ENCODE measurements at places on chromosomes 4 and X.

GRCh38 chrX:51894697-51895336 lies 1.4 kb downstream of the MAGED1 start:
- DNase-seq = no peak

- DNase-seq = no peak
Observed at GRCh38 chr4:100900134-100900533, 382.3 kb upstream of the EMCN start.

DNA sequence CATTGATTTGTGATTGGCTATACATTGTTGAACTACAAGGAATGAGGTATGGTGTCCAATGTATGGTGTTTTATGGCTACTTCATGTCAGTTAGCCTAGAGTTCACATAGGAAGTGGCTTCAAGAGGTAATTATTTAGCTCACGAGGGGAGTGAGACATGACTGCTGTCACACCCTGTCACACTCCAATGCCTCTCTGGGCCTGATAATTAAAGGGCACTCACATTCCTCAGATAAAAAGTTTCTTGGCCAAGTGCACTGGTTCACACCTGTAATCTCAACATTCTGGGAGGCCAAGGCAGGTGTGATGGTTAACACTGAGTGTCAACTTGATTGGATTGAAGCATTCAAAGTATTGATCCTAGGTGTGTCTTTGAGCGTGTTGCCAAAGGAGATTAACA lies 65.0 kb upstream of the DDX60 start:
- no peak for DNase-seq

DNA sequence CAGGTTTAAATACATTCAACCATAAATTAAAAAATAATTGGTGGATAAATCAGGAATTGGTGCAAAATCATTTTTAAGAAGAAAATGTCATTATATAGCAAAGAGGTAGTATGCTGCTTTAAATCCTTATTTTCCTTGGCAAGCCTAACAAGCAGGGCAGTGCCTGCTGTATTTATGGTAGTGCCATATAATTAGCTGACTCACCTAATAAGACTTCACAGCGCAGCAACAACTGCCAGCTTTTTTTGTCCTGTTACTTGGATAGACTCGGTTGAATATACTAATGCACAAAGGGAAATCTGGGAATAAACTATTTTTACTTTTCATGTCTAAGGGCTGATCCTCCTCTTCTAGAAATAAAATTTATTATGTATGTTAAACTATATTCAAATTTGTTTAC lies 99.1 kb downstream of the SNCA start:
- DNase-seq = no peak

DNA sequence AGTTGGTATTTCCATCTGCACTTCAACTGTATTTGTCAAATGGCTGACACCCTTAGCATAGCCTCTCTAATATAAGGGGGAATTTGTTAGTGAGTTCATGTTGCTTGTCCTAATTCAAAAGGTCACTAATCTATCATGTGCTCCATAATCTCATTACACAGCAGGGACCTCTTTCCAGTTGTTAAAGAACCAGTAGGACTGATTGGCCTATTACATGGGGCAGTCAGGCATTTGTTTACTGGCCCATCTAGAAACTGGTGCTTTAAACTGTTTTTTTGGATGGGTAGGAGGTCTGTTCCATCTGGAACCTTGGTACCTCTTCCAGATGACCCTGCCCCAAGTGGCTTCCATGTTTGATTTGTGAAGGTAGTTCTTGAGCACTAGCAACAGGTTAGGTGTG lies 11.4 kb downstream of the ANK2 start:
- DNase-seq = no peak

GRCh38 chr4:177161781-177162180 lies 147.9 kb upstream of the NEIL3 start:
- no peak for DNase-seq

- no peak for DNase-seq
Observed at GRCh38 chrX:102988517-102988916, 51.4 kb downstream of the RAB40AL start.
